CD4-positive, alpha-beta T cell treated with Interleukin-4 for 1 hour (primary cell): ENCODE measurements at places on chromosomes 3 and 15.

GRCh38 chr3:172647080-172647479 lies 63.8 kb downstream of the NCEH1 start:
- DNase-seq = no peak

GRCh38 chr15:51842852-51843737 lies 13.6 kb downstream of the TMOD3 start:
- DNase-seq = no peak

- DNase-seq = no peak
Observed at GRCh38 chr15:57782731-57783130, 76.2 kb downstream of the POLR2M start.

DNA sequence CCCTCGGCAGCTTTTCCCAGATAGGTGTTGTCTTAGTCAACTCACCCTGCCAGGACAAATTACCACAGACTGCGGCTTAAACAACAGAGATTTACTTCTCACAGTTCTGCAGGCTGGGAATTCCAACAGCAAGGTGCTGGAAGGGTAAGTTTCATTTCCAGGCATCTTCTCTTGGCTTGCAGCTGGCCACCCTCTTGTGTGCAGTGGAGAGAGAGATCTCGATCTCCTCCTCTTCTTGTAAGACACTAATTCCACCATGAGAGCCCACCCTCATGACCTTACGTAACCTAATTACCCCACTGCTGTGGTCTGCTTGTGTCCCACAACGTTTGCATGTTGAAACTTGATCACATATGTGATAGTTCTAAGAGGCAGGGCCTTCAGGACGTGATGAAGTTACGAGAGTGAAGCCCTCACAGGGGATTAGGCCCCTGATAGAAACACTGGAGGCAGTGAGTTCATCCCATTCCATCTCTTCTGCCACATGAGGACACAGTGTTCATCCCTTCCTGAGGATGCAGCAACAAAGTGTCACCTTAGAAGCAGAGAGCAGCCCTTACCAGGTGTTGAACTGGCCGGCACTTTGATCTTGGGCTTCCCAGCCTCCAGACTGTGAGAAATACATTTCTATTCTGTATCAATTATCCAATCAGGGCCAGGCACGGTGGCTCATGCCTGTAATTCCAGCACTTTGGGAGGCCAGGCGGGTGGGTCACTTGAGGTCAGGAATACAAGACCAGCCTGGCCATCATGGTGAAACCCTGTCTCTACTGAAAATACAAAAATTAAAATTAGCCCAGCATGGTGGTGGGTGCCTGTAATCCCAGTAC lies 247.7 kb downstream of the PLCL2 start:
- DNase-seq = no peak

DNA sequence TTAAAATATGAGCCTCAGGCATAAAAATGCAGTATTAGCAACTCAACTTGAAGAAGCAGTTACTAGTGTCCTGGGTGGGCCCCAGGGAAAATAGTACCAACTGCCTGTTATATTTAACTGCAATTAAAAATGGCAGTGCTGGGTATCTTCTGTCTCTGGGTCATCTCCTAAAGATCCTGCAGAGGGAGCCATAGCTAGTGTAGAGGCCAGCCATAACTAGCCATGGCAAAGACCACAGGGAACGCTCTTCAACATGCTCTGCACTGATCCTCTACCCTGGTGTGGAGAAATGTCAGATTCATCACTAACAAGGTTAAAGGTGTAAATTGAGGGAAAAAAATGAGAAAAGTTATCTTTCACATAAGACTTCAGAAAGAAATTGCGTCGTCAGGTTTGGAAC lies 181.3 kb downstream of the SNRPN start:
- DNase-seq = no peak

- no peak for DNase-seq
Observed at GRCh38 chr3:189419038-189419437, 212.2 kb upstream of the TP63 start.

GRCh38 chr3:131717493-131717892 lies 214.7 kb upstream of the MRPL3 start:
- no peak for DNase-seq

- no peak for DNase-seq
Observed at GRCh38 chr3:3069723-3070122, 40.5 kb downstream of the IL5RA start.

DNA sequence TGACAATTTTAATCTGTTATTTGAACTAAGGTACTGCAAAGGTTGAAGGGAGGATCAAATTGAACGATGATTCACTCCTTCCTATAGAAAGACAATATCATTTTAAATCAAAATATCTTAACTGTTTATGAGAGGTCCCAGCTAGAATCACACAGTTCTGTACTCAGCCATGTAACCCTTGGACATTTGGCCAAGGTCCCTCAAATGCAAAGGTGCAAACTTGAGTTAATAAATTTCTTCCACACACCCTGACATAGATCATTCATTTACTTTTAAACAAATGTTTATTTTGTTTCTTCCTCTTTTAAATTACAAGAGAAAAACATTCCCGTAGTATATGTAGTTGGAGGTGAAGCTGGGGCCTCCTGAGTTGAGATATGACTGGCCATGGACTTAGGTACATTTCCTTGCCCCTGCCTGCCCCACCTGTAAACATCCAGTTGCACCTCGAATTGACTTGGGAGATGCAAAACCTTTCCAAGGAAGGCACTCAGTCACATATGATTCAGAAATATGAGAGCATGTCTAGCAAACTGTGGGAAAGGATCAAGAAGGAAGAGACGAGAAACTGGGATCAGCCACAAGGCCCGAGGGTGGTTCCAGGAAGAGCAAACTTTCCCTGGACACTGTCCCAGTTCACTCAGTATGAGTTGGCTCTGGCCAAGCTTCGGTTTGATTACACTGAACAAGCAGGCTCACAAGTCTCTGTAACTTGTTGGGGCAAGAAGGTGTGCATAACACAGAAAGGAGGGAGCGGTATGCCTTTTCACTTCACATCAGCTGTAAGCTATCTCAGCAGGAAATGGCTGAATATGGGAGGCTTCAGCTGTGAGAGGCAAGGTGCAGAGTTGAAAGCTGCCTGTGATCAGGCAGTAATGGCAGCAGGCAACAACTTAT lies 6.7 kb downstream of the TNFSF10 start:
- DNase-seq = no peak

DNA sequence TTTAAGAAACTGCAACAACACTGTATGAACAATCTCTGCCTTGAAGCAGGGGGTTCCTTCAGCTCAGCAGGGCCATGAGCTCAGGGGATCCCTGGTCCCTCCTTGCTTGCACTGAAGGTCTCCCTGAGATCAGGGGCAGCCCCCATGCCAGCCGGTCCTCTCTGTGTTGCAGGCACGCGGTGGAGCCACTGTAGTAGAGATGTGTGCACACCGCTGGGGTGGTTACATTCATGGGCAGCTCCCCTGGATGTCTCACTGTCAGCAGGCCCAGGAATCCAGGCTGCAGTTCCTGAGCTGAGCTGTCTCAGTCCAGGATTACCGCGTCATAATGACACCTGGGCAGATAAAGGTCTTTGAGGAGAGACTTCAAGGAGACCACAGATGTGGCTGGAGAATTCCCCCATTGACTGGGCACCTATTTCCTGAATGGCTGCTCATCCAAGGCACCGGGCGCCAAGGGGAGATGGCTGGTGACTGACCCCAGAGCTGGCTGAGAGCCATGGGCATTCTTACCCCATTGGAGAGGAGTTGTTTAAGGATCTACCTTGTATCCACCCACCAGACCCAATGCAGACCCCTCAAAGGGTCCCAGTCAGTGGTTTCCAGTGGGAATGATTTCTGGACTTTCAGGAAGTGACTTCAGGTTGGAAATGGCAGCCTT lies 10.4 kb upstream of the KLF13 start:
- DNase-seq = no peak

DNA sequence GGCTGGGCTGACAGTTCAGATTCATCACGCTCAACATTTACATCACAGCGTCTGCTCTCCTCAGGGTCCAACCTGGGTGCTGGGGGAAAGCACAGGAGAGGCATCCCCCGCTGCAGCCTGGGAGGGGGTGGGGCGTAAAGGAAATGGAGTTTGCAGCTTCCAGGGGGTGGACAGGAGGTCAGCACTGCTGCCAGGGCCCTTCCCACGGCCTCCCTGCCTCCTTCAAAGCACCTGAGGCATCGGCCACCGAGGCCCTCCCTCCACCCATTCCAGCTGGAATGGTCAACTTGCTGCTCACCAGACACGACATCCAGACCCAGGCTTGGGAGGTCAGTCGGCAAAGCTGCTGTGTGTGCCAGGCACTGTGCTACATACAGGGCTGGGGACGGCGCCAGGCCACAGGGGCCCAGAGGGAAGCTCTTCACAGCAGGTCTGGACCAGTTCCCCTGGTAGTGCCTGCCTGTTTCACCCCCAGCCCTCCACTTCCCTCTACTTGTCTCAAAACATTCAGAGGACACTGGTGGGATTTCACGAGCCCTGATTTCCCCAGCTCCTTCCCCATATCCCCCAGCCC lies 120.7 kb downstream of the ANP32A start:
- no peak for DNase-seq

DNA sequence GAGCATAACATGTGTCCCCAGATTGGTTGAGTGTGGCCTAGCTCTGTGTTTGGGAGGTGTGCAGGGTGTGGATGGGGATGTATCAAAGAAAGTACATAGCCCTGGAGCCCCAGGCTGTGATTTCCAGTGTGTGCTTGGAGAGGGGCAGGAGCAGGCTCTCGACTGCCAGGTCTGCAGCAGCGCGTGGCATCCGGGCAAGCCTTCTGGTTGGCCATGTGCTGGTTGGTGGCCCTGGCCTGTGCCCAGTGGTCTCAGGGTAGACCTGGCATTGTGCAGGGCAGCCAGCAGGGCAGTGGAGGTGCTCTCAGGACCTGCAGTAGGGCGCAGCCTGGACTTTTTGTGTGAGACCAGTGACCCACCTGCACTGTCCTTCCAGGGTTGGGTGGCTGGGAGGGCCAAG lies 231.5 kb downstream of the UBE3A start:
- no peak for DNase-seq

DNA sequence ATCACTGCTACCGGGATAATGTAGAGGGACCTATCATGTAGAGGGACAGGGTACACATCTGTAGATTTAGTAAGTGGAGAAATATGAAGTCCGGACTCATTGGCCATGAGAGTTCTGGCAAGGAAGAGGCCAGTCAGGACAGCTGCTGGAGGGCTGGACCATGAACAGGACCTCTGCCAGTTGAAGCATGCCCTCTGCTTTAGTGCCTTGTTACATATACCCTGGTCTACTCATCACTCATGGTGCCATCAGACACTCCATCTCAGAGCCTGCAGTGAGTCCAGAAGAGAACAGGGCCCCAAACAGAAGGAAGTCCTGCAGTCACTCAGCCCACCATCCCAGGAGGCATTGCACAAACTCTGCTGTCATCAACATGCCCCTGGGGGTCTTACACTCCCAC lies 54.7 kb upstream of the CA12 start:
- DNase-seq = no peak

DNA sequence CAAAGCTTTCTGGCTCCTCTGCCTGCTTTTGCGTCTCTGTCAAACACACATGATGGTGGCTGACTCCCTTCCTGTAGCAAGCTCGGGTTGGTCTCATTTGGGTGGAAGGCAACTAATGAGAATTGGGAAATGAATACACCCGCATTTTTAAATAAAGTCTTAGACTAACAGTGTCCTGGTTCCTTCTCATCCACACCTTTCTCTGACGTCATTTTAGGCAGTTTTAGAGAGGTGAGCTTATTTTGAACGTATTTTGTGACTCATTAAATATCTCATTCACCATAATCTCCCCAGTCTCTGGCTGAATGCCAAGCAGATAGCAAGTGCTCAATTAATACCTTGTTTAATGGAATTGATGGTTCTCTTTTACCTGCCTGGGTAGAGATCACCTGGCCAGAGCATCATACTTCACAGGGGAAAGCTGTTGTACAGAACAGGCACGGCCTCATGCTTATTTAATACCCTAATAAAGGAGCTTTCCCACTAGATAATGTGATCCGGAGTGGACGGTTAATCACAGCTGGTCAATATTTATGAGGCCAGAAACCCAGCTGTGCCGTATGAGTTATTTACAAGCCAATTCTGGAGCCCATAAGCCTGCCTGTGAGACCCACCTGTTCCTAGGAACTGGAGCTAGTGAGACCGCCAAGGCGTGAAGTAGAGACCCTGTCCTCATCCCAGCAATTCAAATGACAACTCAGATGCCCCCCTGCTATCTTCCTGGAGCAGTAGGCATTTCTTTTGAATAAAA lies 149.7 kb upstream of the PROK2 start:
- DNase-seq = no peak

DNA sequence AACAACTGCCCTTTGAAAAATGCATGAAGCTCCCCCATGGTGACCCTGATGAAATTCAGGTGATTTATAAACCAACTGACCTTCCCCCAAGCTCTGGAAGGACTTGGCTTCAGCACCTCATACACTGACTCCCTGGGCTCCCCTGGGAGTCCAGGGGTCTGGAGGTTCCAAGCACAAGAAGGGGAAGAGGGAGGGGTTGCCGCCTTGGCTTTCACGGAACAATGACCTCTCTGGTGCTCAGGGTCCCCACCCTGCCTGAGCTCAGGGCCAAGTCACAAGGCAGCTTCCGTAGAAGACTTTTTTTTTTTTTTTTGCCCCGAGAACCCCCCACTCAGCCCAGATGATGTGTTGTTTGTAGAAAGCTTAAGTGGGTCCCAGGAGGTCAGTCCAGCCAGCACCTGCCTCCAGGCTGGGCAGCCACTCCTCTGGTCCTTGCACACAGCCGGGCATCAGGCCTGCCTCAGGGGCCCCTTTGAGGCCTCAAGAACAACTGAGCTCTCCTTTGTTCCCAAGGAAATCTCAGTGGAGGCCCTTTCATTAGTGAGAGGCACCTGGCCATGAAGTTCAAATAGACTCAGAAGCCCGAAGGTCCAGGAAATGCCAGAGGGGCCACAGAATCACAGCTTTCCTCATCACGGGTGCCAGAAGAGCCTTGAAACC lies 14.0 kb upstream of the ALAS1 start:
- DNase-seq = no peak

DNA sequence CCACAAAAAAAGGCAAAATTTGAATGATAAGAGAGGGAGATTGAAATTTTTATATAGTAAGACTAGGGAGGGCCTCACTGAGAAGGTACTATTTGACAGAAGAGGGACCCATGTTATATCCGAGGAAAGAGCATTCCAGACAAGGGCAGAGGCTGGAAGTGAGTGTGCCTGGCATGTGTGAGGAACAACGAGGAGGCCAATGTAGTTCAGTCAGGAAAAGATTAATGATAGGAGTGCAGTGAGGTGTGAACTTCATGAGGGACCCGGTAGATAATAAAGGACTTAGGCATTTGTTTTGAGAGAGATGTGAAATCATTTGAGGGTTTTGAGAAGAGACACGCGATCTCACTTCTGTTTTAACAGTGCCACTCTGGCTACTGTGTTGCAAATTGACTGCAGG lies 36.3 kb downstream of the ASTE1 start:
- no peak for DNase-seq

GRCh38 chr3:41001556-41001955 lies 197.7 kb upstream of the CTNNB1 start:
- no peak for DNase-seq

DNA sequence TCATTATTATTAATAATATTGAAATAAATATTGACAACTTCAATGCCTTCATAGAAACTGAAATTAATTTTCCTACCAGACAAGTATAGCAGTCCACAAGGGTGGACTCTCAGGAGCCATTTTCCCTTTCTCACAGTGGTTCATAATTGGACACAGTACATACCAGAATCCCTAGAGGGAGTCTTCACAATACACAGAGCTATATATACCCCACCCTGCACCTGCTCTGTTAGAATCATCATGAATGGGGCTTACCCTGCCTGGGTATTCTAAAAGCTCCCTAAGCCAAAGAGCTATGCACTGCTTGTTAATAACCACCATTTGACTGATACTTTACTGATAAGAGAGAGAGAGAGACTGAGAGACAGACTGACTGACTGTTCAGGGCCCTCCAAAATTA lies 134.9 kb downstream of the FEZF2 start:
- no peak for DNase-seq

- DNase-seq = no peak
Observed at GRCh38 chr3:197008436-197009209, 21.0 kb downstream of the MELTF start.
